ENCODE measurements at places on chromosomes 5 and 9. TPM values are rescaled to one million over a fixed set of nuclear protein-coding genes. Genes with fewer than 3 reads are reported as not detected.

DNA sequence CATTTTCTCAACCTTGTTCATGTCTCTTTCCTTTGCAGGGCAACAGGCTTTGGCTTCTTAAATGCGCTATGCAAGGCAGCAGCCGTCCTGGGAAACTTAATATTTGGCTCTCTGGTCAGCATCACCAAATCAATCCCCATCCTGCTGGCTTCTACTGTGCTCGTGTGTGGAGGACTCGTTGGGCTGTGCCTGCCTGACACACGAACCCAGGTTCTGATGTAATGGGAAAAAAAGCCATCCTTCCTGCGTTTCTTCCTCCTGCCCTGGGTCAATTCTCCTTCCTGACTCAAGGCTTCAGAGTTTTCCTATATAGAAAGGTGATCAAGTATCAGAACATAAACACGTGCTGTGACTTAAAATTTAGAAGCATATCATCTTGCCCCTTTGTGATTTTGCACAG, 77.8 kb upstream of the IQGAP2 start:
- no peak overlapping the region for H3K4me3 ChIP-seq
- H3K36me3 ChIP-seq: no peaks in the 10 kb centered on the region
- peaks cover 7% of the 10 kb centered on the region for H3K27me3 ChIP-seq
- DNase-seq: no peak
- no peaks in the 10 kb centered on the region for H3K4me1 ChIP-seq

DNA sequence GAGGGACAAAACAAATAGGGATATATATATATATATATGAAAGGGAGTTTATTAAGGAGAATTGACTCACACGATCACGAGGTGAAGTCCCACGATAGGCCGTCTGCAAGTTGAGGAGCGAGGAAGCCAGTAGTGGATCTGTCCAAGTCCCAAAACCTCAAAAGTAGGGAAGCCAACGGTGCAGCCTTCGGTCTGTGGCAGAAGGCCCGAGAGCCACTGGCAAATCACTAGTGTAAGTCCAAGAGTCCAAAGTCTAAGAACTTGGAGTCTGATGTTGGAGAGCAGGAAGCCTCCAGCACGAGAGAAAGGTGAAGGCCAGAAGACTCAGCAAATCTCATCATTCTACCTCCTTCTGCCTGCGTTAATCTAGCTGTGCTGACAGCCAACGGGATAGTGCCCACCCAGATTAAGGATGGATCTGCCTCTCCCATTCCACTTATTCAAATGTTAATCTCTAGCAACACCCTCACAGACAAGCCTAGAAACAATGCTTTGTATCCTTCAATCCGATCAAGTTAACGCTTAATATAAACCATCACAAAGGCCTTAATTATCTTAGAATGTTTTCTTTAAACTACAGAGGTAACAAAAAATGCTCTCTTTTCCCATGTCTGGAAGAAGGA, 23.8 kb upstream of the DAB2 start:
- DNase-seq: no peak
- H3K36me3 ChIP-seq: no peaks in the 10 kb centered on the region
- H3K27me3 ChIP-seq: peaks cover 2% of the 10 kb centered on the region
- H3K27ac ChIP-seq: no peak overlapping the region
- H3K4me1 ChIP-seq: no peaks in the 10 kb centered on the region
- no peak overlapping the region for H3K4me3 ChIP-seq

GRIA1 gene
- not detected for total RNA-seq

GRCh38 chr5:162248107-162248713, 180.6 kb downstream of the GABRG2 start:
- no peaks in the 10 kb centered on the region for H3K4me1 ChIP-seq
- H3K4me3 ChIP-seq: no peak overlapping the region
- no peak overlapping the region for H3K27ac ChIP-seq
- DNase-seq: no peak
- no peaks in the 10 kb centered on the region for H3K27me3 ChIP-seq

DNA sequence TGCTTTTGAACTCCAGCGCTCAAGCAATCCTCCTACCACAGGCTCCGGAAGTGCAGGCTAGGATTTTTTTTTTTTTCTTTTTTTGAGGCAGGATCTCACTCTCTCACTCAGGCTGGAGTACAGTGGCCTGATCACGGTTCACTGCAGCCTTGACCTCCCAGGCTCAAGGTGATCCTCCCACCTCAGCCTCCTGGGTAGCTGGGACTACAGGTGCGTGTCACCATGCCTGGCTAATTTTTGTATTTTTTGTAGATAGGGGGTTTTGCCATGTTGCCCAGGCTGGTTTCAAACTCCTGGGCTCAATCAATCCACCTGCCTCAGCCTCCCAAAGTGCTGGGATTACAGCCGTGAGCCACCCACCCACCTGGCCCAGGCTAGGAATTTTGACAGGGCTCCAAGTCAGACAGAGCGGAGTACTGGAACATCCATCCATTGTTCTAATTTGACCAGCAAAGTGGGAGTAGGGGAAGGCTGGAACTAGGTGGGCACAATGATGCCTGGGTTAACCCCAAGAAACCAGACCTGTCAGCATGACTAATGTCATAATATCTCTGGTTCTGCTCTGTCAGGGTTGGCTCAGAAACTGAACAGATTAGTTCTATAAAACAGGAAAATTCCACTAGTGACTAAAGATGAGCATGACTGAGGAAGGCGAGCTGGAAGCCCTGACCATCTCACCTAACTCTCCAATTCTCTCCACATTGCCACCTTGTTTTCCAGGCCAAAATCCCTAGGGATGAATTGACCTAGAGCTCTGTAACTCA, 9.2 kb downstream of the ZBTB5 start:
- H3K4me3 ChIP-seq: no peak overlapping the region
- H3K36me3 ChIP-seq: peaks cover 2% of the 10 kb centered on the region
- peaks cover 35% of the 10 kb centered on the region for H3K4me1 ChIP-seq
- no peaks in the 10 kb centered on the region for H3K27me3 ChIP-seq
- no peak overlapping the region for H3K27ac ChIP-seq
- no peak for DNase-seq

GRCh38 chr5:94993491-94993890, 291.4 kb downstream of the MCTP1 start:
- H3K4me3 ChIP-seq: no peak overlapping the region
- no peaks in the 10 kb centered on the region for H3K27me3 ChIP-seq
- no peaks in the 10 kb centered on the region for H3K4me1 ChIP-seq
- H3K27ac ChIP-seq: no peak overlapping the region
- H3K36me3 ChIP-seq: no peaks in the 10 kb centered on the region
- no peak for DNase-seq

MORN5 gene
- not detected for total RNA-seq

- DNase-seq: no peak
- no peaks in the 10 kb centered on the region for H3K36me3 ChIP-seq
- H3K4me3 ChIP-seq: no peak overlapping the region
- H3K4me1 ChIP-seq: no peaks in the 10 kb centered on the region
- H3K27ac ChIP-seq: no peak overlapping the region
Observed at GRCh38 chr5:124260921-124261515, 485.4 kb downstream of the ZNF608 start.

GRCh38 chr5:64811050-64811640, 42.4 kb downstream of the CWC27 start:
- H3K27ac ChIP-seq: no peak overlapping the region
- peak; percentile 27 for DNase-seq
- H3K27me3 ChIP-seq: no peaks in the 10 kb centered on the region
- H3K4me3 ChIP-seq: no peak overlapping the region
- 0 out of 2 replicates have a peak, but pooled peaks cover 2% of the 10 kb centered on the region for H3K36me3 ChIP-seq

DNA sequence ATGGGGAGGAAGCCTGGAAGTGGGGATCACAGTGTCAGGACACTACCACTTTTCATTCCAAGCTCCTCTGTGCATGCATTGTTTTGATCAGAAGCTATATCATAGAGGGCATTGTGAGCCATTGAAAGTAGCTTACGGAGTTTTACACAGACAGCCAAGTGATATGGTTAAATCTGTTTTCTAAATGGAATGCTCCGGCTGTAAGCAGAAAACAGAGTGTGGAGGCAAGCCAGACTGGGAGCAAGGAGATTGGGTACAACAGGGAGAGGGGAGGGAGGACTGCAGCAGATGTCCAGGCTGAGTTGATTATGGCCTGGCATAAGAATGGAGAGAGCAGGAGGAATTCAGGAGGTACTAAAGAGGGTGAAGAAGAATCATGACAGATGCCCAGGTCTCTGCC, 15.5 kb upstream of the SOWAHA start:
- no peak overlapping the region for H3K4me3 ChIP-seq
- DNase-seq: no peak

DNA sequence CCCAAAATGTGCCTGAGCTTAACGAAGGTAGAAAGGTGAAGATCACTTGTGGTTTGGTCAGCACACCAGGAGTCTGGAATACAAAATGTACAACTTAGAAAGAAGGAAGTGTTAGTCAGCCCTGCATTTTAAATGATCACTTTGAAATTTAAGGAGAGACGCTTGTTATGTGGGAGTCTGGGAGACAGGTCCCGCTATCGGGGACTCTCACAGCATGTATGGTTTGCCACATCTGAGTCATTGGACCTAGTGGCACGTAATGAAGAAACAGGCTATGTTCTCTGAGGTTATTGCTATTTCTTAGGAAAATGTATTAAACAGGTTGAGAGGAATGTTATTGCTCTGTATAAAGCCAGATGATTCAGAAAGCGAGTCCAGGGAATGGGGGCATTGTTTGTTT, 2362.5 kb upstream of the WWC1 start:
- no peaks in the 10 kb centered on the region for H3K27me3 ChIP-seq
- no peak overlapping the region for H3K4me3 ChIP-seq
- no peak overlapping the region for H3K27ac ChIP-seq
- H3K36me3 ChIP-seq: no peaks in the 10 kb centered on the region
- H3K4me1 ChIP-seq: no peaks in the 10 kb centered on the region

NUTM2F gene
- total RNA-seq: not detected

DNA sequence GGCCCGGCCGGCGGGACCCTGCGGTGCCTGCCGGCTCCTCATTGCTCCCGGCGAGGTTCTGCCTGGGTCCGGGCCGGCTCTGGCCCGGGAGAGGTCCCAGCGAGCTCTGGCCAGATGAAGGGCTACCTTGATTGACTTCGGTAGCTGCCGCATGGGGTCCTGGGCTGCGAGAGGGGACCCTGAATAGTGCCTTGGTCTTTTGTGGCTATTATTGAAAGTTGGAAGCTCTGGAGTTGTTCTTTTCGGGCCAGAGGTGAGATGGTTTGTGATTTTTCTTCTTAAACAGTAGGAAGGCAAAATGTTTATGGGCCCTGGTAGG, 635 bp downstream of the NAA35 start:
- no peaks in the 10 kb centered on the region for H3K27me3 ChIP-seq
- H3K4me1 ChIP-seq: peaks cover 8% of the 10 kb centered on the region
- DNase-seq: no peak
- peak overlapping the region; percentile 90 for H3K27ac ChIP-seq
- peaks cover 17% of the 10 kb centered on the region for H3K36me3 ChIP-seq

Data from Panc1 (cell line).